ENCODE measurements at places on chromosomes 12 and 14.

DNA sequence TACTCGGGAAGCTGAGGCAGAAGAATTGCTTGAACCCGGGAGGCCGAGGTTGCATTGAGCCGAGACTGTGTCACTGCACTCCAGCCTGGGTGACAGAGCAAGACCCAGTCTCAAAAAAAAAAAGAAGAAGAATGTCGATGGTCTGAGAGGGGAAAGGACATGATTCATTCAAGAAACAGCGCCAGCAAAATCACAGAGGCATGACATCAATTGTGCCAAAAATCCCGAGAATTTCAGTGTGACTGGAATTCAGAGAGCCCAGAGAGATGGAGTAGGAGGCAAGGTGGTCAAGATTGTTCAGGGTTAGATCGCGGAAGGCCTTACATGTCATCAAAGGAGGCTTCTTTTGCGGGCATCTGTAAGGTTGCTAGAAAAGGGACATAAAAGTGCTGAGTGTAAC, 483.3 kb downstream of the VRK1 start:
- no peak for DNase-seq

- DNase-seq: no peak
These were observed 219.3 kb downstream of the RMST start for GRCh38 chr12:97681612-97682504.

DNA sequence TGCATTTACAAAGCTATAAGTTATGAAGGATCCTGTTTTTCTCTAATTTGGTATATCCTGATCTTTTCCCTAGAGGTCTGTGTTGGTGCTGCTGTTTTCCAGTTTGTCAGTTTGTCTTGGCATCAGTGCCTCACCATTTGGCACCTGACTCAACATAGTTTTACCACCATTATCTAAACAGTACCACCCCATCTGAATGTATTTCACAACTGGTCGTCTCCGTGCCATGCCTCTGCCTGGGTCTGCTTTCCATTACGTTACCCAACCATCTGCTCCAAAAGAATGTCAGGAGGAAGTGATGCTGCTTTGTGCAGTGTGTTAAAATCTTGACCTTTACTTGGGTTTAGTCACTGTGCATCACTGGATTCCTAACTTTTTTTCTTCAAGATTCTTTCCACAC, 129.3 kb upstream of the RASSF8 start:
- no peak for DNase-seq

DNA sequence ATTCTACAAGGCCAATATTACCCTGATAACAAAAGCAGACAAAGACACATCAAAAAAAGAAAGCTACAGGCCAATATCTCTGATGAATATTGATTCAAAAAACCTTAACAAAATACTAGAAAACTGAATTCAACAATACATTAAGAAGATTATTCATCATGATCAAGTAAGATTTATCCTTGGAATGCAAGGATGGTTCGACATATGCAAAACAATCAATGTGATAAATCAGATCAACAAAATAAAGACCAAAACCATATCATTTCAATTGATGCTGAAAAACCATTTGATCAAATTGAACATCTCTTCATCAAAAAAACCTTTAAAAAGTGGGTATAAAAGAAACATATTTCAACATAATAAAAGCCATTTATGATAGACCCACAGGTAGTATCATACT, 117.3 kb downstream of the CPNE8 start:
- no peak for DNase-seq

- peak; percentile 35 for DNase-seq
These were observed at the start of gene MANSC1 for GRCh38 chr12:12349711-12350665. Gene MANSC1, minus strand, starts transcription at chr12:12350242. Its CDS starts 6,928 bp downstream, at chr12:12343314.

GRCh38 chr12:102322254-102322653, 124.6 kb upstream of the PMCH start:
- no peak for DNase-seq

- DNase-seq: no peak
These were observed 9.7 kb upstream of the SDR9C7 start for GRCh38 chr12:56943878-56944277.

- no peak for DNase-seq
These were observed 708.6 kb upstream of the TMEM132C start for GRCh38 chr12:127558361-127558760.

DNA sequence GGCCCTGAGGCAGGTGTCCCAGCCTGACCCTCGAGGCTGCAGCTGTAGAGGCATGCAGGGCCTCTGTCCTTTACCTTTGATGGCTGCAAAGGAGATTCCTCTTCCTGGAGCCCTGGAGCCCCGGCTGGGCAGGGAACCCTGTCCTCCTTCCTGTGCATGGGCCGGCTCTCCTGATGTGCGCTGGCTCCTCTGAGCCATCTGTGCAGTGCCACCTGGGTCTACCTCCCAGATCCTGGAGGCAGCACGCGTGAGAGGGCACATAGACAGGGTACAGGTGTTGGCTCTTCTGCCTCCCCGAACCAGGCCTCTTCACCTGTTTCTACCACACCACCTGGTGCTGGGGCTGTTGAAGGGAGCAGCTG, 115.1 kb downstream of the BEGAIN start:
- DNase-seq: no peak
